ENCODE measurements at places on chromosomes 7 and 10.
A peak's percentile ranks its signal among the peaks of the same experiment; 100 is the strongest.

GRCh38 chr7:128791121-128791971 is at the start of gene CCDC136:
Gene CCDC136 (plus strand): TSS chr7:128791968. CDS start chr7:128792412, 444 bp downstream.
- peak; percentile 77 for ATAC-seq

- ATAC-seq, result no peak
Observed at GRCh38 chr7:27243340-27244163, 950 bp downstream of the EVX1 start.

GRCh38 chr10:132681858-132682755 is 103.8 kb downstream of the NKX6-2 start:
- ATAC-seq, result no peak

DNA sequence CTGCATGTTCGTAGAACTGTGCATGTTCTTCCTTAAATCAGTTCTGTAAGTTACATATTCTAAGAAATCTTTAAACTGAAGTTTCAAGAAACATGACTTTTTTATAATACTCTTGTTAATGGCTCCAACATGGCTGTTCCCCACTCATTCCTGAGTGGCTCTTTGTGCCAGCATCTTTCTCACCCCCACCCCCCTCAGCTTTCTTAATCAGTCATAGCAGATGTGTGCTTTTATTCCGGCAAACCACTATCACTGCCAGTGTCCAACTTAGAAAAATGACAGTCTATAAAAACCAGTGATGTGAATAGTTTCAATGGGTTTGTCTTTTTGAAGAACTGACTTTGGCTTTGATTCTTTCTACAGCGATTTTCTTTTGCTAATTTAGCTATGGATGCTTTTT is 37.6 kb downstream of the PITRM1 start:
- ATAC-seq, result no peak
